Panc1 (cell line): ENCODE measurements at places on chromosomes 1 and 21.

GRCh38 chr1:210336362-210336761 lies 7.7 kb downstream of the HHAT start:
- no peak for DNase-seq

GRCh38 chr1:160522622-160523345 lies at the start of gene SLAMF6:
Gene SLAMF6, minus strand, starts transcription at chr1:160523255. Its CDS starts 63 bp downstream, at chr1:160523192.
- DNase-seq, result no peak

GRCh38 chr1:179115181-179115580 lies 33.3 kb downstream of the TOR3A start:
- no peak for DNase-seq

GRCh38 chr1:95311014-95311413 lies 77.0 kb downstream of the RWDD3 start:
- no peak for DNase-seq

GRCh38 chr1:185654952-185655314 lies 79.3 kb upstream of the HMCN1 start:
- no peak for DNase-seq

DNA sequence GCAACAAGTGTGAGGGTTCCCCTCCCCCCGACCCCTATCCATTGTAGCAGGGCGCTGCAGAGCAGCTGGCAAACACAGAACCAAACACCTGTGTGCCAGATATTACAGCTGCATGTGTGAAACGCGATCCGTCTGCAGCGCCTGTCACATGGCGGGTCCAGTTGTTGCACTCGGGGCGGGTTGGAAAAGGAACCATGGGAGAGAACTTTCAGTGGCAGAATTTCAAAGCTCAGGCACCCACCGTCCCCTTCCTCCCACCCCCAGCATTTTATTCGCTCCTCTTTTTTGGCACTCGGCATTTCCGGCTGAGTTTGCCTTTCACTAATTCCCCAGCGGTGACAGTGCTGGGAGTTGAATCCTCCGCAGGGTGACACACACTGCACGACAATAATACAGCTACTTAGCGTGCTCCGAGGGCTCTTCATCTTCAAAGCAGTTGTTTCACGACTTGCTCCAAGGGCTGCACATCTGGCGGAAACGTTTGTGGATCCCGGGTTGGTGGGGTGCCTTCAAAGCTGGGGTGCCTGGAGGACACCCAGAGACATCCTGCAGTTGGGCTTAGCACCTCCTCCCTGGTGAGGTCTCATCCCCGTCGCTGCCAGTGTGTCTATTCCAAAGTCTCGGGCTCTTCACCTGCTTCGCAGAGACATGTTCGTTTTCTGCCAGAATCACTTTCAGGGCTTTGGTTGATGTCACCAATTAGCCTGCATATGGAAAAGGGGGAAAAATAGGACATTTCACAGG lies 180.7 kb downstream of the ZBTB18 start:
- DNase-seq, result no peak

DNA sequence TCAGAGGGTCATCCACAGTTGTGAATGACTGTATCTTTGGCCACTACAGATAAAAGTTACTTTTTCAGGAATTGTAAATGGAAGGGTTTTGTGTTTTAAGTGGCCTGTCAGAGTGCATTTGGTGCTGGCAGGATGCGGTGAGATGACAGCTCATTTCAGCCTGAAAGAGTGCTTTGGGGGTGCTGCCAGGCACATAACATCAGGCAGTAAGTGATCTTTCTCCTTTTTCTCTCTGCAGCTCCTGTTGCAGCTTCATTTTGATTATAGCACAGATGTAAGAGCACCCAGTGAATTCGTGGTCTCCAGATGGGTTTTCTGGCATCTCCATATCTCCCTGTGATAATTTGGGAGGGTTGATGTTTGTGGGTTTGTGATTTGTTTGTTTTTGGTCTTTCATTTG lies 14.8 kb upstream of the FAM163A start:
- no peak for DNase-seq

DNA sequence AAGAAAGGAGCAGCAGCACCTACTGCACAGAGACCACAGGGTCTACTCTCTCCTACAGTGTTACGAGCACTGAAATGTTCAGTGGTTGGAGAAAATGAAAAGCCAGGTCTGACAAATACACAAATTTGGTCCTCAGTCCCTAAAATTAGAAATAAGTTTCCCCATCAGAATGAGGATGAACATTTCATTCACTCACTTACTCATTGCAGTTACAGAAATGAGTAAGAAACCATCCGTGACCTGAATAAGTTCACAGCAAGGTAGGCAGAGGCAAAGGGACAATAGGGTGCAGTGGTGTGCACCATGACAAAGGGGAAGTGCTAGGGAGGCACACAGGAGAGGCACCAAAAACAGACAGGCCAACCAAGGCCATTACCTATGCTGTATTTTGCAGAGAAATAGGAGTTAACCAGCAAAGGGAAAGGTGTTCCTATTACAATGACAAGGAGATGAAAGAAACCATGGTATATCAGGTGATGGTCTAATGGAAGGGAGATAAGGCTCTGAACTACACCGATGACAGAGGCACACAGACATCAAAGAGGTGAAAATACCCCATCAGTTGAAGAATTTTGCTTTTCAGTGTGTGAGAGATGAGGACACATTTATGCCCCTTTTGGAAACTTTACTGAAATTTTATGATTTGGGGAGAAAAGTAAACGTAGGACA lies 29.4 kb downstream of the VAV3 start:
- DNase-seq, result no peak

DNA sequence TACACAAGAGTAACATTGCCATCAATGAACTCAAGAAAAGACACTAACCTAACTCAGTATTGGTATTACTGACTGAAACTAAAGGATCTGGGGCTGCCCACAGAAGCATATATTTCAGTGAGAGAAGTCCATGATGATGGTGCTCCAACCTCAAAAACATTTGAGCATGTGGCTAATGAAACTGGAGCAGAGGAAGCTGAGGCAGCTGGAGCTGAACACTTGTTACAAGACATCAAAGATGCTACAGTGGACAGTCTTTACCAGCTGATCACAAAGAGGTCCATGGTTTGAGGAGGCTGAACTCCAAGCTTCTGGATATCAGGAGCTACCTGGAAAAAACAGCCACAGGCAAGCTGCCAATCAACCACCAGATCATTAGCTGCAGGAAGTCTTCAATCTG lies 42.2 kb upstream of the TTC39A start:
- DNase-seq, result no peak

GRCh38 chr21:39176271-39176709 lies 7.0 kb downstream of the PSMG1 start:
- DNase-seq, result no peak

DNA sequence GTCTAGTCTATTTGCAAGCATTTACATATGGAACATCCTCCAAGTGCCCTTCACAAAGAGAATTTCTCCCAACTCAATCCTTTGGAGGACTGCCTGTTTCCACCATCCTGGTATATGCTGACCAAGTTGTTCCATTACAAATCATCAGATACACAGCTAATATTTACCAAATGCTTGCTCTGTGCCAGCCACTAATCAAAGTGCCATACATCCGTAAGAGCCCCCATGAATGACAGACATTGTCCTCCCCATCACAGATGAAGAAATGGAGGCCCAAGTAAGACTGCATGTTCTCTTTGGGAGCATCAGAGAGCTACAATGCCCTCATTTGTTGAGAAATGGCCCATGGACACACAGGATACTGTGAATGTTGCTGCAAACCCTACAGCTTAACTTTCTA lies 130.0 kb upstream of the BACE2 start:
- no peak for DNase-seq

GRCh38 chr21:42830456-42831455 lies 48.6 kb downstream of the WDR4 start:
- no peak for DNase-seq

DNA sequence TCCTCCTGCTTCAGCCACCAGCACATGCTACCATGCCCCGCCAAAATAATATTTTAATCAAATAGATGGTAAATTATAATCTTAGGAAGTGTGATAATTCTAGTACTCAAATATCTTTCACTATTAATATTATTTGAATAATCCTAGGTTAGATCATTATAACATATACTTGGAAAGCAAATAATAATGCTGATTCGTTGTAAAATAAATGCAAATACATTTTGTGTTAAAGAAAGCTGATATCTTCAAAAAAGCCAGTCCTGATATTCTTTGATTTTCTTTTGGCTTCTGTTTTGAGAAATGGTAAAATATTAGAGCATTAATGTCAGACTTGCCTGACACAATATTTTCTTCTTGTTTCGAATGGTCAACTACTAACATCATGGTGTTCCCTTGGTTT lies 116.3 kb upstream of the ADAMTS5 start:
- no peak for DNase-seq

DNA sequence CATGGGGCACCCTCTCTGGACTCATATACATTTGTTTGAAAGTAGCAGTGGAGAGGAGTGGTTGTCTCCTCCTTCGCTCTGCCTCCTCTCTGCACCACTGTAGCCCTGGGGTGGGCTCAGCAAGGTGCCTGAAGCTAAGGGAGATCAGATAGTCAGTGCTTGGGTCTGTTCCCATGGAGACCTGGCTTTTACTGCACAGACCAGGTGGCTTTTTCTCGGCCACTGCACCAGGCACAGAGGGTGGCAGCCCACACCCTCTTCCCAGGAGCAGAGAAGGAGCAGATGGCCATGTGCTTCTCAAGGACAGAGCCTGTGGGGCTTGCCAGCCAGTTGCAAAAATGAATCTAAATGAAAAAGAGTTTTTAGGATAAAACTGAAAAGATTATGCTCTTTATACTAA lies 123.4 kb upstream of the KCNK1 start:
- DNase-seq, result no peak
